ENCODE measurements at places on chromosomes 1 and 21.

GRCh38 chr1:82030830-82031229 is 230.1 kb downstream of the ADGRL2 start:
- no peak for DNase-seq

- DNase-seq: peak; percentile 82
Measured at GRCh38 chr1:6245086-6245868, 1.3 kb downstream of the HES3 start.

DNA sequence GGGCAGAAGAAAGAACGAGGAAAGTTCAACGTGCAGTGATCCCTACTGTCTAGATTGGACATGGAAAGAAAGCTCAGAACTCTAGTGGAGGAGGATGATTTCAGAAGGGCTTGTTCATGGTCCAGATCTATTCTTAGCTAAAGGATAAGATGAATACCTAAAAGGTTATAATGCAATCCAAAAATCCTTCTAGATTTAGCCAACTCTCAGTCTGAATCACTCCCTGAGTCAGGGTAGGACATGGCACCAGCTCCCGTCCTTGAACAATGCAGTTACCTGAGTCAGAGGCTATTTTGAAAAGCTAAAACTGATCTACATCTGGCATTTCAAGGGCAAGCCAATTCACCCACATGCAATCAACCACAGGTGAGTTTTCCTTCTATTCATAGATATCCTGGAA is 38.8 kb upstream of the HIVEP3 start:
- DNase-seq: peak; percentile 25

DNA sequence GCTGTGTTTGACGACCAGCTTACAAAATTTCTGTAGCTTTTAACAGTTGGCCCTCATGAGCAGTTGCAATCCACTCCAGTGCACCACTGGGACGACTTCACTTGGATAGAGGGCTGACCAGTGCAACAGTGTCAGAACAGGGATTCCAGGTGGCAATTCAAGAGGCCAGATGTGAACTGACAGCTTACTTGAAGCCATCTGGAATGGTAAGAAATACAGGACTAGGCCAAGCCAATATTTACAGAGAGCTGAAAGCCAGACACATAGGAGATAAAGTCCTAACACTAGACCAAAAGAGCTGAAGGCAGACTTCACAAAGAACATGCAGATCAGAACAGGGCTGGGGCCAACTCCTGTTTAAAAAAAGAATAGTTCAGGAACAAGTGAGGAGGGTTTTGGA is 93.5 kb upstream of the NFIA start:
- DNase-seq: no peak

GRCh38 chr1:232137066-232137465 is 492.9 kb downstream of the SIPA1L2 start:
- DNase-seq: no peak

DNA sequence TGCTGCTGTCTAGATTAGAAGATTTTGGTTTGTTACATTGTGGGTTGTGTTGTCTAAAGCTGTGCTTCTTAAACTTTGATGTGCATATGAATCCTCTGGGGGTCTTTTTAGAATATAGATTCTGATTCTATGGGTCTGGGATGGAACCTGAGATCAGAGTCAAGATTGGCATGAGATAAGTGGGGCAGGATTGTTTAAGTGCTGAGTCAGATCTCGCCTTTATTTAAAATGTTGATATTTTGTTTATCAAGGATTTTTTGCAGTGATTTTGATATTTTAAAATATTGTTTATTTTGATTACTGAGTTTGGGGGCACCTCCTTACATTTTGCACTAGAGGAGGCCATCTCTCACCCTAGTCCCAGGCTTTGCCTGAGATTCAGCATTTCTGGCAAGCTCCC is 114.8 kb downstream of the LAMC2 start:
- DNase-seq: no peak

GRCh38 chr1:209651138-209651587 is 1.1 kb downstream of the LAMB3 start:
- DNase-seq: peak; percentile 87

DNA sequence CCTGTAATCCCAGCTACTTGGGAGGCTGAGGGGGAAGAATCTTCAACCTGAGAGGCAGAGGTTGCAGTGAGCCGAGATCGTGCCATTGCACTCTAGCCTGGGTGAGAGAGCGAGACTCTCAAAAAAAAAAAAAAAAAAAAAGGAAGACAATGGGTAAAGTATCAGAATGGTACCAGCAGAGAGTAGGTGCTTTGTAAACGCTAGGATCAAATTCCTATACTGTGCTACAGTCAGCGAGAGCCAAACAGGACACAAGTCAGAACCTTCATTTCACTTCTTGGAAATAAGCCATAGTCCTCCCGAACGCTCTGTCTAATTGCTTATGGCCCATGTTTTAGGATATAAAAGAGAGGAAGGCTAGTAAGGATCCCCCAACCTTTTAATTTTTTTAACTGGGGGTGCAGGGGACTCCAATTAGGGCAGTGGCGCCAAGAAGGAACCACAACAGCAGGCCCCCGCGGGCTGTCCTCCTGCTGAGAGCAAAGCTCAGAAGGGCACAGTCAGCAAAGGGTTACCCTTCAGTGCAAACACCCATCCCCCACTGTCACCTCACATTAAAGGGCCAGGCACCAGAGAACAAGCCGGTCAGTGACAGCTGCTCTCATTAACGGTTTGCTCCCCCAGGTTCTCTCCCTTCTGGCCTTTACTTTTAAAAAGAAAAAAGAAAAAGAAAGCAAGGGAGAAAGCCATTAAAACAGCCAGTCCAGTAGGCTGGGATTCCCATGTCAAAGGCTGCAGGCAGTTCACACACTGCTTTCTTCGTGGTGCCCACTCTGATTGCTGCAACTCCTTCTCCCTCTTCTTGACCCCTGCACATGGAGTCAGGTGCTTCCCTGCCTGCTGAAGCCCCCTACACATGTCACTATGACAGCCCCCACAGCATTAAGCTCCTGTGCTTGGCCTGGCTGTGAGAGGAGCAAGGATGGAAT is 69.4 kb downstream of the PLPP3 start:
- DNase-seq: no peak

GRCh38 chr1:230069796-230070195 is 2.8 kb downstream of the GALNT2 start:
- no peak for DNase-seq

- no peak for DNase-seq
Measured at GRCh38 chr1:155321639-155322503, 1.2 kb downstream of the RUSC1 start.

- DNase-seq: peak; percentile 91
Measured at GRCh38 chr21:41536076-41536826, 28.3 kb upstream of the TMPRSS2 start.

DNA sequence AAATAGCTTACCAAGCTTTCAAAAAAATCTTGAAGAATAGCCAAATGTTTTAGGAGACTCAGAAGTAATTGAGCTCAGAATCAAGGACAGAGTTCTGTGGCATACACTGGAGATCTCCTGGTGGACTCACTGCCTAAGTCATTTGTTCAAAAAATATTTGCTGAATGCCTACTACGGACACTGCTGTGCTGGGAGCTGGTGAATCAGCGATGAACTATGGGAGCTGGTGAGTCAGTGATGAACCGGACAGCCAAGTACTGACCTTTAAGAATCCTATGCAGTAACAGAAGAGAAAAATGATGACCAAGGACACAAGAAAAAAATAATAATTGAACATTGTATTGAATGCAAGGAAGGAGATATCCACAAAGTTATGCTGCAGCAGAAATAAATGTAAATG is 717.9 kb upstream of the CXADR start:
- peak; percentile 60 for DNase-seq
